ENCODE measurements at places on chromosomes 2 and 18. TPM values are rescaled to one million over a fixed set of nuclear protein-coding genes. Genes with fewer than 3 reads are reported as not detected.

DNA sequence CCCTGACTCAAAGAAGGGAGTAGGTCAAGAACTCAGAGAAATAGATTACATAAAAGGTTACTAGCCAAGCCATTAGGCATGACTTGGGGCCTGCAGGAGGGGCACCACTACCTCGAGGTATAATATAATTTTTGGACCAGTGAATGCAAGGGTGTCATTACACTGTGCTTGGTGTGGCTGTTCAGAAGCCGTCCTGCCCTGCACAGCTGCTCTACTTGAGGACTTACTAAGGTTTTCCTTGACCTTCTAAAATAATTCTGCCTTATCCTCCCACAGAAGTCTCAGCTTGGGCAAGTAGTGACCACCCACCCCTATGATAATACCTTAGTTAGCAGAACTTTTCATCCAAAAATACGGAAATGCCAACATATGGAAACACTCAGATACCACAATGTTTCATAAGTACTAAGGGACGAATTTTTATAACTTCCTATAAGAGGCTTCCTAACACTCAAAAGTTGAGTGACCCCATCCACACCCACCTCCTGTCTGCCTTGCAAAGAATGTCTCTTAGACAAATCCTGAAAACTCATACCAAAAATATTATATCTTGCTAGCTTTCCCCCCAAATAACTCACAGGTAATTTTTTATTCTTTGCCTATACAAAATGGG lies 17.7 kb upstream of the ATG16L1 start:
- no peak overlapping the region for H3K4me3 ChIP-seq
- no peaks in the 10 kb centered on the region for H3K4me1 ChIP-seq
- no peak overlapping the region for H3K27ac ChIP-seq

- H3K27me3 ChIP-seq, result no peaks in the 10 kb centered on the region
- H3K27ac ChIP-seq, result no peak overlapping the region
- H3K4me3 ChIP-seq, result no peak overlapping the region
- H3K36me3 ChIP-seq, result no peaks in the 10 kb centered on the region
These were observed 156.4 kb downstream of the RDH14 start for GRCh38 chr2:18403921-18404522.

- H3K4me3 ChIP-seq, result no peak overlapping the region
- H3K36me3 ChIP-seq, result no peaks in the 10 kb centered on the region
- no peaks in the 10 kb centered on the region for H3K27me3 ChIP-seq
- DNase-seq, result peak; percentile 54
- H3K4me1 ChIP-seq, result peaks cover 12% of the 10 kb centered on the region
These were observed 72.5 kb downstream of the SUMO1 start for GRCh38 chr2:202165945-202166344.

GRCh38 chr2:122491011-122491410 lies 735.6 kb downstream of the TSN start:
- H3K4me1 ChIP-seq, result no peaks in the 10 kb centered on the region
- no peaks in the 10 kb centered on the region for H3K36me3 ChIP-seq

RAB27B gene
- total RNA-seq, result 1.3 TPM

Data from IMR-90 (cell line).